ENCODE measurements at places on chromosomes 5 and 9.

DNA sequence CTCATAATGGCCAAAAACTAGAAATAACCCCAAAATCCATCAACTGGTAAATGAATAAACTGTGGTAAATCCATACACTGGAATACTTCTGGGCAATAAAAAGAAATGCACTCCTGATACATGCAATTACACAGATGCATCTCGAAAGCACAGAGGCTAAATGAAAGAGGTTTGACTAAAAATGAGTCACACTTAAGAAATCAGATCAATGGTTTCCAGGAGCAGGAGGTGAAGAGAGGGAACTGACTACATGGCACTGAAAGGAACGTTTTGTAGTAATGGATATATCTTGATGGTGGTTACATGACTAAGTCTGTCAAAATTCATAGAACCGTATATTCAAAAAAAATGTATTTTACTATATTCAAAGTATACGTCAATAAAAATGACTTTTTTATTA is 42.4 kb downstream of the STRBP start:
- H3K4me3 ChIP-seq, result no peak overlapping the region
- H3K27ac ChIP-seq, result no peak overlapping the region
- H3K27me3 ChIP-seq, result no peaks in the 10 kb centered on the region
- H3K36me3 ChIP-seq, result no peaks in the 10 kb centered on the region
- H3K4me1 ChIP-seq, result peaks cover 8% of the 10 kb centered on the region
- DNase-seq, result no peak

DNA sequence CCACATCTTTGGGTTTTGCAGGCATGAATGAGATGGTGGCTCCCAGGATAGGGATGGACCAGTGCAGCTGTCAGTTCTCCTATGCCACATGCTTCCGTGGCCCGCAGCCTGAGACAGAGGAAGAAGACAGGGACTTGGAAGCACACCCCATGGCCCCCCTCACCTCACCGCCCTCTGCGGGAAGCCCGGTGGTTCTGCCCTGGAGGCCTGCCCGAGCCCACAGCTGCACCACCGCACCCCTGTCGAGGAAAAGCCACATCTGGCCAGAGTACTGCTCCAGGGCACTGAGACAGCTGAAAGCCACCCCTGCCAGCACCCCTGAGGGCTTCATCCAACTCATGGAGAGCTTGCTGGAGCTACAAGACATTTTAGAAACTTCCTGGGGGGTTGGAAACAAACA is 7.6 kb upstream of the TRMT10B start:
- H3K27ac ChIP-seq, result no peak overlapping the region
- no peak overlapping the region for H3K4me3 ChIP-seq
- H3K36me3 ChIP-seq, result no peaks in the 10 kb centered on the region
- no peaks in the 10 kb centered on the region for H3K4me1 ChIP-seq

GRCh38 chr9:17401858-17402257 is 177.0 kb upstream of the SH3GL2 start:
- no peak overlapping the region for H3K4me3 ChIP-seq
- no peak for DNase-seq
- no peak overlapping the region for H3K27ac ChIP-seq

DNA sequence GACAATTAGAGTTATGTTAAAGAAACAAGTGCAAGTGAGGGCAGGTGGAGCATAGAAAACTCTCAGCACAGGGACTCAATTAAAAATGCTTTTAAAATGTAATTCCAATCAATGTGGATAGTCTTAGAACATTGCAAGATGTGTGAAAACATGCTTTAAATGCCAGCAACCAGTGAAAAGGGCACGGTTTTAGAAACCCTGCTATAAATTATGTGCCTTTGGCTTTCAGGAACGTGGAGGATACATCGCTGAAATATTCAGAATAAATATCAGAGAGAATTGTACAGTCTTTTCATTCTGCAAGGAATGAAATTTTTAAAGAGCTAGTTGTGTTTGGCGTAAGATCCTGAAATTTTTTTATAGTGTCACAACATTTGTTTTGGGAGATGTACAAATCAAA is 101.1 kb downstream of the TLE4 start:
- H3K36me3 ChIP-seq, result no peaks in the 10 kb centered on the region
- H3K4me3 ChIP-seq, result no peak overlapping the region
- H3K27me3 ChIP-seq, result no peaks in the 10 kb centered on the region
- peaks cover 4% of the 10 kb centered on the region for H3K4me1 ChIP-seq

GRCh38 chr5:131899686-131900085 is 45.8 kb downstream of the MEIKIN start:
- H3K36me3 ChIP-seq, result no peaks in the 10 kb centered on the region
- no peak for DNase-seq
- no peak overlapping the region for H3K4me3 ChIP-seq
- H3K27ac ChIP-seq, result no peak overlapping the region
- H3K4me1 ChIP-seq, result no peaks in the 10 kb centered on the region

- no peak overlapping the region for H3K27ac ChIP-seq
- no peaks in the 10 kb centered on the region for H3K27me3 ChIP-seq
- H3K4me1 ChIP-seq, result peaks cover 53% of the 10 kb centered on the region
- no peak overlapping the region for H3K4me3 ChIP-seq
Observed at GRCh38 chr5:68274847-68275651, 59.5 kb downstream of the PIK3R1 start.

DNA sequence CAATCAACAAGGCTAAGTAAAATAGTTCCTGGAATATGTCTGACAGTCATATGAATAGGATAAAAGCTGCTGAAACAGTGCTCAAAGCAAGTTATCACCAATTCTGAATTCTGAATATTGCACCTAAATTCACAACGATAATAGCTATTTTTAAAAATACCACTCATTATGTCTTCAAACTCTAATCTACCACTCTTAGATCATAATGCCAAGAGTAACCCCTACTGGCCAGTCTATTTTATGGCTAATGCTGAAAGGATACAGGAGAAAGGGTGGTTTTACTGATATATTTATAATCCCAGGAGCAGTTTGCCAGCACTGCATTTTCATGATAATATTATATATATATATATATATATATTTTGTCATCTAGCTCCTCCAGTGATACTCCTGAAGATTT is 232.8 kb downstream of the PDE4D start:
- no peaks in the 10 kb centered on the region for H3K36me3 ChIP-seq
- no peak for DNase-seq
- H3K4me3 ChIP-seq, result no peak overlapping the region
- H3K4me1 ChIP-seq, result peaks cover 6% of the 10 kb centered on the region

GRCh38 chr5:16673241-16674201 is 56.7 kb upstream of the RETREG1 start:
- H3K4me3 ChIP-seq, result no peak overlapping the region
- H3K4me1 ChIP-seq, result peaks cover 5% of the 10 kb centered on the region
- H3K36me3 ChIP-seq, result no peaks in the 10 kb centered on the region
- H3K27me3 ChIP-seq, result no peaks in the 10 kb centered on the region
- H3K27ac ChIP-seq, result no peak overlapping the region

DNA sequence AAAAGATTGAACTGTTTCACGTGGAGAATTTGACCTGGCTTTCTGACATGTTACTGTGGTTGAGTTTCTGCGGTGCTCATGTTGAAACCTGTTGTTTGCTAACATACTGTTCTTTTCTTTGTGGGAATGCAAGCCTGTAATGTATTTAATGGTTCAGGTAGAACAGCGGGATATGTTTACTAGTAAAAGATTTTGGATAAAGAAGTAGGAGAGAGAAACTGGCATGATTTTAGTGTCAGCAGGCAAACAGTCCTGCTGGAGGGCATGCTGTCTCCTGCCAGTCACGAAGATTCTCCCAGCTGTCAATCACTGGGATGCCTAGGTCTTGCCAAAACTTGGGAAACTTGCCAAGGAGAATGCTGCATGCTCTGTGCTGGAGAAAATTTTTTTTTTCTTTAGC is 263.5 kb downstream of the TAF11L14 start:
- H3K4me3 ChIP-seq, result no peak overlapping the region
- no peaks in the 10 kb centered on the region for H3K27me3 ChIP-seq
- peaks cover 15% of the 10 kb centered on the region for H3K4me1 ChIP-seq
- DNase-seq, result no peak
- H3K27ac ChIP-seq, result peak overlapping the region; percentile 13

DNA sequence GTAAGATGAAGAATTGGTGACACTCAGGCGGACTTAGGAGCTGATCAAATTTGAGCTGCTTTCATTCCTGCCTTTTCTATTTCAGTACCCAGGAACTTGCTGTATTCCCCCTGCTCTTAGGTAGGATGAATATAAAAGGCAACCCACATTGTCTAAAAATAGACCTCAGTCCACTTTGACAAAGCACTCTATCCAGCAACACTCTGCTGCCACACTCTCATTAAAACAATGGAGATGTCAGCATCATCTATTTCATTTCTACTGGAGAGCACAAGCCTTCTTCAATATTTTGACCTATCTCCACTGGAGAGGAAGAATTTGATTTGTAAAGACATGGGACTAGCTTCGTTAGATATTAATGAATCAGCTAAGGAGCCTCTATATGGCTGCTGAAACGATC is 468.4 kb downstream of the PTPRD start:
- no peaks in the 10 kb centered on the region for H3K4me1 ChIP-seq
- no peaks in the 10 kb centered on the region for H3K27me3 ChIP-seq
- H3K27ac ChIP-seq, result no peak overlapping the region
- DNase-seq, result no peak
- H3K4me3 ChIP-seq, result no peak overlapping the region
